ENCODE measurements at places on chromosomes 6 and 20.

- DNase-seq: no peak
Measured at GRCh38 chr20:41526327-41526726, 91.8 kb downstream of the CHD6 start.

DNA sequence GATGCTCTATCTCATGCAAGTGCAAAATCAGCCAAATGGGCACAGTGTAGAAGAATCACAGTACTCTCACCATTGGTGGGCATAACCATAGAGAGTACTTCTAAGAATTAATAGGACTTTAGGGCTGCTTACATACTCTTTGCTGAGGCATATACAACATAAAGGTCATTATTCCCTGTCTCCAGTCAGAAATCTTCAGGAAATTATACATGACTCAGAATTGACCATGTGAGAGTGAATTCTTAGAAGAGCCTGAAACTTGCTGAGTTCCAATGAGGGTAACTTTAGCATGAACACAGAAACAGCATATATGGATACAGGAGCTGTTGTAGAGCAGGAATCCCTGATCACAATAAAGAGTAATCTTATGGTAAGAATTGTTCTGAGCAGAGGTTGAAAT is 498.7 kb downstream of the TENT5A start:
- DNase-seq: no peak

DNA sequence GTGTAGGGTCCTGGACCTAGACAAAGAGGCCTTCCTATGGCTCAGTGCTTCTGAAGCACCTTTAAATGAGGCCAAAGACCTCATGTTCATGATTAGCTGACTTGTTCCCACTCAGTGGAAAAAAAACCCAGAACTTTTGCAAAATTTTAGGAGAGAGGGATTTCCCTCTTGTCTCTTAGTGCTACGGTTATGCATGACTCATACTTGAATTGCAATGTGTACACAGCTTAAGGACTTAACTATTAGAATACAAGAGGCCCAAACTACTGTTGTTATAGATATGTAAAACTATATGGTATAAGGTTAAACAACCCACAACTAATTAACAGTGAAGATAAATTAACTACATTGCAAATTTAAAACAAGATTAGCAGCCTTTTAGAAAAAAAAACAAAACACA is 32.3 kb upstream of the HLA-A start:
- DNase-seq: no peak

GRCh38 chr20:64005394-64005793 is 24.5 kb downstream of the PRPF6 start:
- DNase-seq: no peak

- DNase-seq: no peak
Measured at GRCh38 chr6:160455081-160455480, 106.9 kb downstream of the SLC22A3 start.

- DNase-seq: no peak
Measured at GRCh38 chr6:13450628-13451027, 36.8 kb downstream of the GFOD1 start.

- DNase-seq: no peak
Measured at GRCh38 chr20:37283530-37284195, 5.8 kb upstream of the MANBAL start.
